Fibroblast of skin of right quadriceps (primary cell): ENCODE measurements at places on chromosomes 12 and 14.

DNA sequence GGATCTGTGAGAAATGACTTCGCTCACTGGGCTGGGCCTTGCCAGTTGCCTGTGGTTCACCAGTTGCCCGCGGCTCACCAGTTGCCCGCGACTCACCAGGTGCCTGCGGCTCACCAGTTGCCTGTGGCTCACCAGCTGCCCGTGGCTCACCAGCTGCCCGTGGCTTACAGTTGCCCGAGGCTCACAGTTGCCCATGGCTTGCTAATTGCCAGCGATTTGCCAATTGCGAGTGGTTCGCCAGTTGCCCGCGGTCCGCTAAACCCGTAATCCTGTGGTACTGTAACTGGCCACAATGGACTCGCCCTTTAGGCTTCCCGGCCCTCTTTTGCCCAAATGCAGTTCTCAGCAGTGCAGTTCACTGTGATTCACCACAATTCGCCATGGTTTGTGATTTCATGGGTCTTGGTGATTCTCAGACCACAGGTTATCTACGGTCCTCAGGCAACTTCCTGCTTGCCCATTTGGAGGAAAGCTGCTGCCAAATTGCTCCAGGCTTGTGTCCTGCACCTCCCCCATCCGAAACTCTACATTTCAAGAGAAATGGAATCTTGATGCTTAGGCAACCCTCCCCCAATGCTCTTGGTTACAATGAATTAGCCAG, 15.0 kb upstream of the MEG3 start:
- DNase-seq = peak; percentile 55

DNA sequence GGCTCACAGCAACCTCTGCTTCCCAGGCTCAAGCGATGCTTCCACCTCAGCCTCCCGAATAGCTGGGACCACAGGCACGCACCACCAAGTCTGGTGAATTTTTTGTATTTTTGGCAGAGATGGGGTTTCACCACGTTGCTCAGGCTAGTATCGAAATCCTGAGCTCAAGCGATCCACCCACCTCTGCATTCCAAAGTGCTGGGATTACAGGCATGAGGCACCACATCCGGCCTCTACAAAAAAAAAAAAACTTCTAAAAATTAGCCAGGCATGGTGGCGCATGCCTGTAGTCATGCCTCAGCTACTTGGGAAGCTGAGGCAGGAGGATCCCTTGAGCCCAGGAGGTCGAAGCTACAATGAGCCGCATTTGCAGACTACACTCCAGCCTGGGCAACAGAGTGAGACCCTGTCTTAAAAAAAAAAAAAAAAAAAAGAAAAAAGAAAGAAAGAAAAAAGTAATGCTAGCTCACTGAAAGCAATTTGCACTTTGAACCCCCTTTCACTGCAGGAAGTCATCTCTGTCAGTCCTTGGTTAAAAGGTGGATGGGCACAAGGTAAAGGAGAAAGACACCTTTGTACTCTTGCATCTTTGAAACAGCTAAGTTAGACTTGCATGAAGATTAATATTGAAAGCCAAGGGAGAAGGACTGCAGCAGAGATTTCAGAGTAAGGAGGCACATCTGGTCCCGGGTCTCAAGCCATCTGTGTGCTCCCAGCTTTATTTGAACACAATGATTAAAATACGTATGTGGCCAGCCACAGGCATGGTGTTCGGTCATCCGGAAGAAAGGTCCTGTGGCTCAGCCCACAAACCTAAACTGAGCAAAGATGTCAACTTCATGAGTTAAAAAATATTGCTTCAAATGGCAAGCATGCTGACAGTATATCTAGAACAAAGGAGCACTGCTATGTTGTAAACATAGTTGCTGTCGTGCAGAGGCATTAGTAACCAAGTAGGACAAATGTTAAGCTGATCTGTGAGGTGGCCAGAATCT, 103.8 kb upstream of the HMGA2 start:
- peak; percentile 88 for DNase-seq

DNA sequence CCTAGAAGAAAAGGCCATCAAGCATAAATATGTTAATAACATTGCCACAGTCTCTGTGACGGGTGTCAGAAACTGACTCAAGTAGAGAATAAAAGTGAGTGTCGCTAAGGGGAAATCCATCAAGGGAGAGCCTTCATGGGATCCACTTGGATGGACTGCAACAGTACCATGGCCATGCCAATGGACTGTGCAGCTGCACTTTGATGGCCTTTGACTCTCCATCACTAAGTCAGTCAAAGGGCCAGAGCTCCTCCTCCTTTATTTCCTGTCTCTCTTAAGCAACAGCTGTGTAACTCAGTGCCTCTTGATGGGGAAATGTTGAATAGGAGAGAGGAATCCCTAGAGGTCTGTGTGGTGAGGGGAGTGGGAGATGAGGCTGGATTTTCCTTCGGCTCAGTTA, 335.2 kb downstream of the BMP4 start:
- no peak for DNase-seq

DNA sequence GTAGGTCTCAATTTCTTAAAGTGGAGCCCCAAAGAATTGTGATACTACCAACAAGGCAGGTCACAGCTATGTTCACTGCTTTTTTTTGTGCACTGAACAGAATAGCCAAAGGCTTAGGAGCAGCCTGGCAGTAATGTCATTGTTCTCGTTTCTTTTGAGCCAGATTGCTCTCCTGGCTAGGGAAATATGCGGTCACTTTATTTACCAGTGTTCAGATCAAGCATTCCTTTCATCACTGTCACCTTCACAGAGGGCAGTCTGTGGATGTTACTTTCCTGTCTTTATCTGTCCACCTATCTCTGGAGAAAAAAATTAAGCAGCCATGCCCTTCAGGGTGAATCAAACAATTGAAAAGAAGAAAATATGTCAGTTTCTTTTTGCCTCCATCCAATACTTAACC, 159.6 kb downstream of the BTG1 start:
- DNase-seq = no peak

DNA sequence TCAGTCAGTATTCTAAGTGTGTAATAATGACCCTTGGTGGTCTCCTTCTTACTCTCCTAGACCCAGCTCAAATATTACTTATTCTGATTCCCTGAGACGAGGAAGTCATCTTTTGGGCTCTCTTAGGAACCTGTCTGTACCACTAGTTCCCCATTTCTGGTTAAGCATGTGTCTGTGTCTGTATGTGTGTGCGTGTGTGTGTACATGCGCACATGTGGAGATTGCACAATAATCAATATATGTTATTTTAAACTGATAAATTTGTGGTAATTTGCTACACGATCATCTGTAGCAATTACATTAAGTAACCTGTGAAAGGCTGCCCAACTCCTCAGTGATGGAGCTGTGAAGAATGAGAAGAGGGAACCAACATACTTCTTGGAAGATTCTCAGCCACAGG, 132.2 kb downstream of the ASCL4 start:
- DNase-seq = no peak

- DNase-seq = peak; percentile 19
Measured at GRCh38 chr12:111249018-111249370, 119.9 kb downstream of the PHETA1 start.

DNA sequence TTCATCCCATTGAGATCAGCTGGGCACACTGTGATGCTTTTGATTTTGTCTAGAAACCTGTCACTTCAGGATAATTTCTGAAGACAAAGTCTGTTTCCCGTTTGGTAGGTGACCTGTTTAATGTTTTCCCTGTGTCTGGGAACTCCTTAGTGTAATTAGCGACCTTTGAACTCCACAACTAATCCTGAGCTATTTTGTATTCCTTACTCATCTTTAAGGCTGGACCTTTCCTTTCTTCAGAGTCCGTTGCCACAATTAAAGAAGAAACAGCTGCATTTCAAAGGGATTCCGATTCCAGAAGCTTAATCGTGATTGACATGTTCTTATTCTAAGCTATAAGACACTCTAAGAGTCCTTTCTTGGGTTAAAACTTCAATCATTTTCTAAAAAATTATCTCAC, 22.0 kb downstream of the AP5M1 start:
- no peak for DNase-seq

DNA sequence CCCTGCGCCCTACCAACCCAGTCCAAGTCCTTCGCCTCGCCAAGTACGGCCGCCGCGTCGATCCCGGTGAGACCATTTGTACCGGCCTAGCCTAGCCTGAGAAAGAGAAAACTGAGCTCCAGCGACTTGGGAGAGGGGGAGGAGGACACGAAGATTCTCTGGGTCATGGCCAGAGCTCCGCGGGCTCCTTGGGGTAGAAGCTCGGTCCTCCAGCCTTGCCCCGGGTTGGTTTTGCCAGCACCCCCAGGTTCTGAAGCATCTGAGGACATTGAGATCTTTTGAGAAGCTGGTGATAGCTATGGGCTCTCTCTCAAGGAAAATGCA, 7.3 kb downstream of the LHX5 start:
- no peak for DNase-seq

- DNase-seq = peak; percentile 21
Measured at GRCh38 chr14:104723651-104724406, at the start of gene ADSS1. TSS of gene ADSS1 (plus strand) at chr14:104724229. CDS start at chr14:104724271, 42 bp downstream.

DNA sequence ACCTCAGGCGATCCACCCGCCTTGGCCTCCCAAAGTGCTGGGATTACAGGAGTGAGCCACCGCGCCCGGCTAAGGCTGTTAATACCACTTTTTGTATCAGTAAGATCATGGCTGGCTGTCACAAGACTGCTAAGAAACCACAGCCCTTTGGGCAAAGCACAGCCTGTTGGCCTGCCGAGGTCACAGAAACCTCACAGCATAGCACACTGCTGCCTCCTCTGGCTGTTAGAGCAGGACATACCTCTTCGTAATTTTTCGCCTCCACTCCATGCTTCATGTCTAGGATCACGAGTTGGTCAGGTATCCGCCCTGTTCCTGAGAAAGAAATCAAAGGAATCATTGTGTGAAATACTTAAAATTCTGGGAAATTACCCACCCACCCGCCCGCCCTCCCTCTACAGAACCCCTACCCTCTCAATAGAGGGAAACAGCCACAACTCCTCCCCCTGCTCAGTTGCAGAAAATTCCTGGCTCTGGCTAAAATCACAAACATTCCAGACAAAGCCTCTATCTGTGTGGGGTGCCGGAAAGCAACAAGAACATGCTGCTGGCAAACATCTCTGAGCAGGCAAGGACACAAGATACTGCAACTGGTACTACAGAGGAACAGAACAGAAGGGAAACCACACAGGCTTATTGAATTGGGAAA, 20.7 kb upstream of the NEK9 start:
- peak; percentile 66 for DNase-seq

DNA sequence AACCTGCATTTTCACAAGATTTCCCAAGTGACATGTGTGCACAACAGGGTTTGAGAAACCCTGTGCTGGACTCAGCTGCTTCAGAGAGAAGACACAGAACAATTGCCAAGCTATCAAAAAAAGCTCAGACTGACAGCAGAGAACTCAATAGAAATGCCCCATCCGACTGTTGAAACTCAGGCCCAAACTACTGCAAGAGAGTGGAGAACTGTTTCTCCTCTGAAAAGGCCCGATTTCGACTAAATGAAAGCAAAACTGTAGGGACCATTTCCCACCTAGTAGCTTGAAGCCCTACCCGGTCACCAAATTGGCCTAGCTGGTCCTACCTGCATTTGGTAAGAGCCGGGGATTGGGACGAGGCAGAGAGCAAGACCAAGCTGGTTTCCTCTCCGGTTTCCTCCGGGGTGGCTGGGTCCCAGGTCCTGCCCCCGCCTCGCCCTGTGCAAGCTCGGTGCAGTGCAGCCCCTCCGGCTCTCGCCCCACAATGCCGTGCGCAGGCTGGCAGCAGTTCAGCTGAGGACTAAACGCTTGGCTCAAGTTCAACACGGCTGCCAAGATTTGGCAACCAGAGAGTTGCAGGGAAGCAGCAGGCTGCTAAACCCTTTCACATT, 1180.6 kb downstream of the VRK1 start:
- DNase-seq = peak; percentile 79

GRCh38 chr12:79006306-79006705, 141.7 kb downstream of the SYT1 start:
- DNase-seq = peak; percentile 7

DNA sequence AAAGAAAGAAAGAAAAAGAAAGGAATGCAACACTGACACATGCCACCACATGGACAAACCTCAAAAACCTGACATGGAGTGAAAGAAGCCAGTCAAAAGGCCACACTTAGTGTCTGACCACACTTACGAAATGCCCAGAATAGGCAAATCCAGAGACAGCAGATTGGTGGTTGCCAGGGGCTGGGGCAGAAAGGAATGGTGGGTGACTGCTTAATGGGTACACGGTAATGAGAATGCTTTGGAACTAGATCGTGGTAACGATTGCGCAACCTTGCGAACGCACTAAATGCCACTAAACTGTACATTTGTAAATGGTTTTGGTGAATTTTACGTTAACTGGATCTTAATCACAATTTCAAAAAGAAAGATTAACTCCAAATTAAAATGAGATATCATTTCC, 39.5 kb downstream of the SCARB1 start:
- peak; percentile 15 for DNase-seq

GRCh38 chr12:133156125-133156690, 25.1 kb upstream of the ZNF268 start:
- no peak for DNase-seq

DNA sequence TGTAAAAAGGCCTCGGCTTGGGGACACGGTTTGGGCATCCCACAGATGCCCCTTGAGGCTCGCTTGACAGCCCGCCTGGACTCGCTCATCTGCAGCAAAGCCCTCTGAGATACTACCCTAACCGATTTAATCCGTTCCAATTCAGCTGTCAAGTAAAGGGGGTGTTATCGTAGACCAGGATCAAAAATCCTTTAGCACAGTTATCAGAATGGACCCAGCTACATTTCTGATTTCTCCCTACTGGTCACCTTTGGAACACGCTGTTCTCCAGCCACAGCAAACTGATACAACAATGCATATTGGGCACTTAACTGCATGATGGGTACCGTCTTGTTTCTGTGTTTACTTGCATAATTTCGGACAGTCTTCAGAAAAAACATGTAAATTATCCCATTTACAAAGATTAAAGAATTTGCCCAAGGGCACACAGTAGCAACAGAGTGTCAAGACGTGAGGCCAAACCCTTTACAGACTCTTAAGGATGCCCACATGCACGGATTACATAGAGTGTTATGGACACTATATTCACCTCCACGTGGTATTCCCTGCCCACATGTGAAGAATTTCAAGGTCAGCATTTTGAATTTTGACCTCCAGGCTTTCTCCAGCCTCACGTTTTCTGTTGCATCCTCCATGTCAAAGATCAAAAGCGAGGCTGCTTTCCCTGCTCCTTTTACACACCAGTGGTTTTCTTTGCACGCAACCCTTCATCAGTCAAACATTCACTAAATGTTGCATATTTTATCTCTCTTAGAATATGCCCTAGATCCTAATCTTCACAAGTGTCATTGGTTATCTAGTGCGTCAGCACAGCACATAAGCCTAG, 3.2 kb upstream of the DUSP6 start:
- DNase-seq = no peak

- DNase-seq = no peak
Measured at GRCh38 chr12:131910302-131911027, 16.0 kb downstream of the ULK1 start.

- DNase-seq = no peak
Measured at GRCh38 chr12:38825006-38825405, 80.4 kb downstream of the CPNE8 start.

GRCh38 chr12:21818627-21819026, 44.1 kb upstream of the KCNJ8 start:
- peak; percentile 63 for DNase-seq
